B cell (primary cell): ENCODE measurements at places on chromosomes 6 and 20. TPM values are rescaled to one million over a fixed set of nuclear protein-coding genes. Genes with fewer than 3 reads are reported as not detected.

- H3K4me1 ChIP-seq, result peaks cover 13% of the 10 kb centered on the region
- no peak for DNase-seq
- no peaks in the 10 kb centered on the region for H3K27me3 ChIP-seq
- H3K4me3 ChIP-seq, result no peak overlapping the region
- no peak overlapping the region for H3K27ac ChIP-seq
Measured at GRCh38 chr6:130968476-130968875, 94.6 kb downstream of the EPB41L2 start.

DNA sequence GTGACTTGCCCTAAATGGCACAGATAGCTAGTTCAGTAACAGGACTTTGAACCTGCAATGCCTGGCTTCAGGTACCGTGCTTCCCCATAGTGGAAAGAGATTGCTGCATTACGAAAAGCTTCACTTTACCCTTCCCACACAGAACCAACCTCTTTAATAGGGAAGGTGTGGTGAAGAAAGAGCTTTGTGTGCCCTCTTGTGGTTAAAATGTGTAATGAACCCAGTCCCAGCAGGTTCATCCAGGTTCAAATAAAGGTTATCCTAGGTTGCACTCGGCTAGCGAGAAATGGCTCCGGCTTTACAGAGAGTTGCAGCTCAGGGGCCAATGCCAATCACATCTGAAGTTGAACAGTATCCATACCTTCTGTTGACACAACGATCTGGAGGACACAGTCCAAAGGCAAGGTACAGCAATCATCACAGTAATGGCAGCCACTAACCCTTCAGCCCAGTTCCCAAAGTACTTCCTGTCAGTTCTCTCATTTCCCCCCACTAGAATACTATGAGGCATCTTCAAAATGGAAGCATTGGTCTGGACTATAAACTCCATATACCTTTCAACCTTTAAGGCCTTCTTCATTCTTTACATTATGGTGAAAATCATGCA is 3.0 kb downstream of the DEFB115 start:
- H3K4me1 ChIP-seq, result no peaks in the 10 kb centered on the region
- no peak for DNase-seq
- no peaks in the 10 kb centered on the region for H3K27me3 ChIP-seq
- no peak overlapping the region for H3K27ac ChIP-seq

DNA sequence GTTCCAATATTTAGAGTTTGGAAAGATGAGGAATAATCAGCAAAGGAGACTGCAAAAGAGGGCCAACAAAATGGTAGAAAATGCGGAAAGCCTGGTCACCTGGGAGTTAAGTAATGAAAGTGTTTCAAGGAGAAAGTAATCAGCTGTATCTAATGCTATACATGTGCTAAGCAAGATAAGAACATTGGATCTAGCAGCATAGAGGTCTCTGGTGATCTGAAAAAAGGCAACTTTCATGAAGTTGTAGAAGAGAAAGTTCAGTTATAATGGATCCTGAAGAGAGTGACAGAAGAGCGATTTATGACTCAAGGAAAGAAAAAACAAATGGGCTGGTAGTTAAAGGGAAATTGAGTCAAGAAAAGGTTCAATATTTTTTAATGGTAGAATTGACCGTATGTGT is 4.6 kb upstream of the RSPH3 start:
- no peaks in the 10 kb centered on the region for H3K36me3 ChIP-seq
- no peak overlapping the region for H3K4me3 ChIP-seq
- H3K4me1 ChIP-seq, result peaks cover 21% of the 10 kb centered on the region
- DNase-seq, result no peak
- H3K27ac ChIP-seq, result no peak overlapping the region

GRCh38 chr6:169296170-169296569 is 42.5 kb upstream of the THBS2 start:
- H3K4me3 ChIP-seq, result no peak overlapping the region
- no peak for DNase-seq
- no peaks in the 10 kb centered on the region for H3K27me3 ChIP-seq
- no peaks in the 10 kb centered on the region for H3K4me1 ChIP-seq
- H3K27ac ChIP-seq, result no peak overlapping the region

The RAET1L gene
- total RNA-seq, result not detected in 2 replicates

The PLCB1 gene
- 0.34 and 0.47 TPM in 2 replicates for total RNA-seq

The LKAAEAR1 gene
- total RNA-seq, result 1.8 and 1.9 TPM in 2 replicates

The KCNQ2 gene
- 0.12 and 0.49 TPM in 2 replicates for total RNA-seq

The ULBP2 gene
- total RNA-seq, result not detected in 2 replicates

The MTO1 gene
- total RNA-seq, result 79.5 and 84.4 TPM in 2 replicates
